ENCODE measurements at places on chromosomes 11 and 22. TPM values are rescaled to one million over a fixed set of nuclear protein-coding genes. Genes with fewer than 3 reads are reported as not detected.

Gene RRP8
- total RNA-seq = 41.2 TPM

DNA sequence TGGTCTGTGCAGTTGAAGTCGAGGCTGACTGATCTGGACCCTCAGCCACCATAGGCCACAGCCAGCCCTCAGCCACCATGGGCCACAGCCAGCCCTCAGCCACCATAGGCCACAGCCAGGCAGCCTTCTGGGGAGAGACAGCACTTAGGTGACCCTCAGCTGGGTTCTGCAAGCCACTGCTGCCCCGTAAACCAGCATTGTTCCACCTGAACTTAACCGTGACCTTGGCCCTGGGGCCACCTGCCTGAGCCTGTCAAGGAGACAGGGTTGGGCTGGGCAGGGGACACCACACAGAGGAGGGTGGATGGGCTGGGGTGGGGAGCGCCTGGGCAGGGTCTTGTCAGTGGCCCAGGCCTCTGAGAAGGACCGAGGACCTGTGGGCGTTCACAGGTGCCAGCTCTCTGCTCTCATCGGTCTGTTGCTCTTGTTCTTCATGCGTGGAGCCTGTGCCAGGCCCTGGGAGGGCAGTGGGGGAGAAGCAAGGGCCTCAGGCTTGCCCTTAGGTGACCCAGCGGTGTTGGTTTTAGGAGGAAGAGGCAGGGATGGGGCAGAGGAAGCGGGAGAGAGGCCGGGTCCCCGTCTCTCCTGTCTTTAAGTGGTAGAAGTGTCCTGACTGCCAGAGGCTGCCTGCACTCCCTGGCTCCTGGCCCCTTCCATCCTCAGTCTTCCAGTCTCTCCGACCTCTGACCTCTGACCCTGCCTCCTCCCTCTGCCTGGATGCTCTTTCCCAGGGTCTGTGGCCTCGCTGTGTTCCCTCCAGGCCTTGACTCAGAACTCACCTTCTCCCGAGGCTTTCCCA, 36.9 kb downstream of the GRAMD4 start:
- DNase-seq = no peak
- H3K4me1 ChIP-seq = peaks cover 4% of the 10 kb centered on the region
- no peaks in the 10 kb centered on the region for H3K36me3 ChIP-seq
- H3K4me3 ChIP-seq = no peak overlapping the region
- H3K27me3 ChIP-seq = no peaks in the 10 kb centered on the region

DNA sequence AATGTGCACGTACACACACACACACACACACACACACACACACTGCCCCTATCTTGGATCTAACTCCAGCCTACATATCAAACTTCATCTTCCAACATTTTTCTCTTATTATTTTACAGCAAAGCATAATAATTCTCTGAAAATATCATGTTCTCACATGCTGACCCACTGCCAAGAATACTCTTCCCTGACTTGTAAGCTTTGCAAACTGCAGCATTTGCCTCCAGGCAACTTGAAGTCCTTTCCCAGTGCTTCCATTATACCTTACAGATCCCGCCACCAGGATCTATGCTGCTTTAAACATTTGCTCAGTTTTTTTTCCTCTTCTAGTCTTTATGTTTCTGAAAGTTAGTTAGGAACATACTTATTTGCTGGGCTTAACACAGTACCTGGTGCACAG, 483.3 kb upstream of the ARHGAP42 start:
- no peak overlapping the region for H3K27ac ChIP-seq
- H3K27me3 ChIP-seq = no peaks in the 10 kb centered on the region
- no peak overlapping the region for H3K4me3 ChIP-seq
- no peak for DNase-seq

Gene HRAS
- total RNA-seq = 35.3 TPM

Gene OR8A1
- not detected for total RNA-seq

DNA sequence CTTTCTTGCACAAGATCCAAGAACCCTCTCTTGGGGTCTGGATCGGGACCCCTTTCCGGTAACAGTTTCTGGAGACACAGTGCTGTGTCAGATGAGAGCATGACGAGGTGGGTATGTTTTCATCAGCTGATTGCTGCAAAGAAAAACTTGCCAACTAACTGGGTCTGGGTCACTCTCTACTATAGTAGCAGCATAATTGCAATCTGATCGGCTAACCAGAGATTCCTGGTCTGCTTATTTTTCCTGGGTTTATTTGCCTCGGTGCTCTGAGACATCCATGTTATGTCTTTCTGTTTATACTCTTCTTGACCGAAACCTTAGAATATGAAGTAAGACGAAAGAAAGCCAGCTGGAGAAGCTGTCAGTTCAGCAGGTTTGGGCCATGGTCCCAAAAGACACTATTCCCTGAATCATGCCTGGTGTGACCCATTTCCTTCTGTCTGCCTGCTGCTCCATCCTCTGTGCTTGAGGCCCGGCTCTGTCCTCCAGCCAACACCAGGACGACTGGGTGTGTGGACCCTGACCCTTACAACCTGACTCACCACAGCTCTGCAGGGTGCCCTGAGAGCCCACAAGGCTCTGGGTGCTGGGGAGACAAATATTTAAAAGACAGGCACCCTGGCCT, 24.1 kb upstream of the CLMP start:
- no peak for DNase-seq
- H3K27me3 ChIP-seq = no peaks in the 10 kb centered on the region
- H3K4me3 ChIP-seq = no peak overlapping the region
- no peak overlapping the region for H3K27ac ChIP-seq
- H3K4me1 ChIP-seq = no peaks in the 10 kb centered on the region
- H3K36me3 ChIP-seq = no peaks in the 10 kb centered on the region

- H3K27ac ChIP-seq = peak overlapping the region; percentile 22
- no peak overlapping the region for H3K4me3 ChIP-seq
- DNase-seq = no peak
These were observed 65.8 kb downstream of the LRRC32 start for GRCh38 chr11:76604626-76605241.

GRCh38 chr22:39959640-39960447, at the start of gene TMA7B:
Gene TMA7B (plus strand): TSS chr22:39960397. CDS start chr22:39964375, 3,978 bp downstream.
- H3K27ac ChIP-seq = no peak within 1 kb of the TSS
- no peak within 1 kb of the TSS for H3K4me3 ChIP-seq
- no peak for DNase-seq

GRCh38 chr11:76592025-76592914, 78.3 kb downstream of the LRRC32 start:
- no peaks in the 10 kb centered on the region for H3K4me1 ChIP-seq
- H3K36me3 ChIP-seq = no peaks in the 10 kb centered on the region
- H3K4me3 ChIP-seq = no peak overlapping the region
- no peak for DNase-seq
- no peak overlapping the region for H3K27ac ChIP-seq

Gene KLHL35
- total RNA-seq = not detected

Gene YWHAH
- total RNA-seq = 209 TPM

DNA sequence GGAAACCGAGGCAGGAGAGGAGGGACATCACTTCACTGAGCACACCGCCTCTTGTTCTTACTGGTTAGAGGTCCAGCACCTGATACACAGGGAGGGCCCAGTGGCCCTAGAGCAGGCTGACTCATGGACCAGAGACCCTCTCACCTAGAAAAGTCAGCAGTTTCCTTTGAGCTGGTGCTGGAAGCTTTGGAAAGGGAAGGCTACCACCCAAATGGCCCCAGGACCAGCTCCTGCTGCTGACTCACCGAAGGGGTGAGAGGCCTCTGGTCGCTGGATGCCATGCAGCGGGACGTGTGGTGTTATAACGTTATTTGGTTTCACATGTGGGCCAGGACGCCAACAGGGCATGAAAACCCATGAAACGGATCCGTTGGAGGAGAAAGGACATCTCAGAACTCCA, 3.8 kb downstream of the NADSYN1 start:
- H3K27me3 ChIP-seq = no peaks in the 10 kb centered on the region
- H3K4me3 ChIP-seq = no peak overlapping the region
- H3K27ac ChIP-seq = no peak overlapping the region

Gene P2RY6
- not detected for total RNA-seq

- no peaks in the 10 kb centered on the region for H3K36me3 ChIP-seq
- no peaks in the 10 kb centered on the region for H3K27me3 ChIP-seq
- H3K27ac ChIP-seq = peak overlapping the region; percentile 77
- peak; percentile 73 for DNase-seq
- no peak overlapping the region for H3K4me3 ChIP-seq
- H3K4me1 ChIP-seq = peaks cover 12% of the 10 kb centered on the region
These were observed 13.0 kb downstream of the MRPL21 start for GRCh38 chr11:68890490-68891231.

DNA sequence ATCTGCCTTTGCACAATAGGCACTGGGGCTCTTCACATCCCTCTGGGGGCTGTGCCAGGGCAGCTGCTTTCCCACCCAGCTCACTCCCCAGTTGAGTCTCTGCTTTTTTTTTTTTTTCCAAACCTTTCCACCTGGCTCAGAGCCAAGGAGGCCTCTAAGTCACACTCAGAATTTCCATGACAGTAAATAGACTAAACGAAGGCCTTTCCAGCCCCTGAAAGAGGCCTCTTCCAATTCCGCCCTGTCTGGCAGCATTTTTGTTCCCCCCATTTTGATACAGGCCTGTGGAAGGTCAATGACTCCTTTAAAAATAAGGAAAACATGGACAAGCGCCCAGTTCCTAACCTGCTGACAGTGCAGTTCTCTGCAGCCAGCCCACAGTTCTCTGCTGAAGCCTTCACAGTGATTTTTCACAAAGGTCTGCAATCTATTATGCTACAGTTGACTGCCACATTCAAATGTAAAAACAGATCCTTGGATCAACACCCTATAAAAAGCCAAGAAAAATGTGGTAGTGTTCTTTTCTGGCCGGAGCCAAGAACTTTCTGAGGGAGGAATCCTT, 107.5 kb upstream of the SESN3 start:
- no peaks in the 10 kb centered on the region for H3K27me3 ChIP-seq
- H3K36me3 ChIP-seq = no peaks in the 10 kb centered on the region
- DNase-seq = peak; percentile 88
- H3K27ac ChIP-seq = peak overlapping the region; percentile 88
- H3K4me1 ChIP-seq = peaks cover 28% of the 10 kb centered on the region

DNA sequence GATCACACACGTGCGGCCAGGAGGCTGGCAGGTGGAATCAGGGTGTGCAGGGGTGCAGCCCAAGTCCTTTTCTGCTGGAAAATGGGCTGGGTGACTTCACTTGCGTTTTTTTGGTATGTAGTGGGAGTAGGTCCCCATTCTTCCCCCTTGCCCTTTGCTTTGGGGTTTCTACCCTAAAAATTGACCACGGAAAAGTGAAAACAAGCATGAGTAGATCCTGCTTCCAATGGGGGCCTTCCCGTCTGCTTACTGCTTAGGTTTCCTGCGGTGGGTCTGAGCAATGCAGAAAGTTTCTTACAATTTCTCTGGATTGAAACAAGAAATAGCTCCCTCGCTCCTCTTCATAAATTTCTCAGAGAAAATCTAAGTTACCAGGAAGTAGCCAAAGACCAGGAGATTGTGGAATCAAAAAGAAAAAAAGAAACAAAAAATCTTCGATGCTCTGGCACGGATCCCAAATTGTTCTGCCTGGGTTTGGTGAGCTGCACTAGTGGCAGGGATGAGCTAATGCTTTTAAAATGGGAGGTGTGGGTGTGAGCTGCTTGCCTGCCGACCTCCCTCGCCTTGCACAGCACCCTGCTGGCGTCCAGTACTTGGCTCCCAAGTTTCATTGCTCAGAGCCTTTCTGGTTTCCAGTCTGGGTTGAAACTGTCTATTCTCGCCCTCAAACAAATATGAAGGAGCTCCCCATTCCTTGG, 2.4 kb downstream of the TIMP3 start:
- DNase-seq = no peak
- peak overlapping the region; percentile 86 for H3K4me3 ChIP-seq
- peak overlapping the region; percentile 95 for H3K27ac ChIP-seq

DNA sequence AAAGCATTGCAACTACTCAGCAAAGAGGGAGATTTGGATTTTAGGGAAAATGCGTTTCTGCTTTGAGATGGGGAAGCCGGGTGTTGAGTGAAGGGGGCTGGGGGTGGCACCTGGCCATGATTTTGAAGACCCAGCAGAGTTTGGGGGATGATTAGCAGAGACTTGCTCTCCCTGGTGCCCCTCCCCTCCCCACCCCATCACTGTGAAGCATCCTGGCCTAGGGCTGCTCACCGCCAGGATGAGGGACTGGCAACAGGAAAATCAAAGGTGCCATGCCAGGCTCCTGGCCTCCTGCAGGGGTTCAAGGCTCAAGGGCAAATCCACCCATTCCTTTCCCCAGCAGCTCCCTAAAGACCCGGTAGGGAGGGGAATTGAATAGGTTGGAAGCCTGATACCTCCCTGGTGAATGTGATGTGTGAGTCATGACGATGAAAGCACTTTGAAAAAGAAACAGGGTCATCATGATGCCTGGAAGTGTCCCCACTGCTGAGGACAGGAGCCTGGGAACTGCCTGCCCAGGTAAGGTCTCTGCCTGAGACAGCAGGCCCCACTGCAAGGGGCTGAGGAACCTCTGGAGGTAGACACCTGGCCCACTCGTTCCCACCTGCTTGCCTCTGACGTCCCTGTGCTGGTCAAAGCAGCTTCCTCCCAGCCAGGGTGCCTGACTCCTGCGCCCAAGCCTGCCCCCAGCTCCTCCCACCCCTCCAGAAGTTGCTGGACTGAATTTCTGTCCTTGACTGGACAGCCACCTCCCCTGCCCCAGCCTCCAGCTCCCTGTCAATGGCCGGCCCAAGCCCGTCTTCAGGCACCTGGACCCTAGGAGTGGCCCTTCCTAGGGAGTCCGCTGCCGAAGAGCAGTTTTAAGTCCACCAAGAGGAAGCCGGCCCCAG, 1.7 kb downstream of the CHST1 start:
- H3K27me3 ChIP-seq = no peaks in the 10 kb centered on the region
- DNase-seq = no peak
- no peaks in the 10 kb centered on the region for H3K4me1 ChIP-seq
- no peaks in the 10 kb centered on the region for H3K36me3 ChIP-seq

DNA sequence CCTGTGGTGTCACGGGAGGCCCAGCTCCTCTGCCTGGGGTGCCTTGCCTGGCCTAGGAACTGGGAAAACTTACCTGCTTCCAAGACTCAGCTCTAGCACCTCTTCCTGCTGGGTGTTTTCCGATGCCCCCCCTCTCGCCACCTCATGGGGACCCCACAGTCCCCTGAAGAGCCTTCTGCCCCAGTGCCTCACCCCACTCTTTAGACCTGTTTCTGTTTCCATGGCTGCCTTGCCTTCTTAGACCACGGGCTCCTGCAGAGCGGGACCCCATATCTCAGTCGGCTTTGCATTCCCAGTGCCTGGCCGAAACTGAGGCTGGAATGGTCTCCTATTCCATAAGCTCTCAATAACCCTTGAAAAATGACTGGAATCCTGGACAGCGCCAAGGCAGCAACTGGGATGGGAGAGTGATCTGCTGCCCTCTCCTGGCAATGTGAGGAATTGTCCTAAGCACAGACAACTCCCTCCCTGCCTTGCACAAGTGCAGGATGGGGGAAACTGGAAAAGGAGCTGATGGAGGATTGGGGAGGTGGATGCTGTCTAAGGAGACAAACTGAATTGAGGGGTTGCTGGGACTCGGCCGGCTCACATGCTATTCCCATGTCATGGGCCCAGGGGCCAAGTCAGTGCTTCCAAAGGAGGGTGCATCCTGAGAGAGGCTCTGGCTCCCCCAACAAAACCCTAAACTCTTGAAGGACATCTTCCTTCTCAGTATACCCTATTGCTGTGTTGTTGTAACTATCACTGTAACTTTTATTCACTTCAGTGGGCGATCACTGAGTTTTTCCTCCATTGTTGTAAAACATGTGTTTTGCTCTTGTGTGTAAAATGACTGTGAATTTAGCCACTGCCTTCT, 26.6 kb upstream of the IL17RA start:
- peak; percentile 47 for DNase-seq
- H3K27me3 ChIP-seq = no peaks in the 10 kb centered on the region
- H3K4me3 ChIP-seq = no peak overlapping the region
- H3K4me1 ChIP-seq = no peaks in the 10 kb centered on the region
- no peak overlapping the region for H3K27ac ChIP-seq
- H3K36me3 ChIP-seq = no peaks in the 10 kb centered on the region

Gene SERPING1
- total RNA-seq = 742 TPM

Gene OR2AG1
- not detected for total RNA-seq

Gene CASP4
- 62.4 TPM for total RNA-seq

Gene KCTD17
- total RNA-seq = 20.9 TPM

All from uterus (tissue), 4 donors.